ENCODE measurements at places on chromosomes 7 and 10. TPM values are rescaled to one million over a fixed set of nuclear protein-coding genes. Genes with fewer than 3 reads are reported as not detected.

Gene PPP1R3C
- total RNA-seq, result 3.1 TPM

Gene GHRHR
- not detected for total RNA-seq

Gene CFAP58
- total RNA-seq, result 1.8 TPM

Gene KCND2
- total RNA-seq, result not detected

Gene TAS2R5
- 0.30 TPM for total RNA-seq

Gene BBS9
- 1.2 TPM for total RNA-seq

Gene JCAD
- total RNA-seq, result 8.5 TPM

Gene OR13A1
- total RNA-seq, result not detected

Gene SMIM30
- 76.2 TPM for total RNA-seq

Gene PRPS1L1
- not detected for total RNA-seq

Gene CPXM2
- not detected for total RNA-seq

Gene CALHM3
- total RNA-seq, result not detected

Gene C10orf143
- total RNA-seq, result not detected

Gene PIP
- not detected for total RNA-seq

Gene DCLRE1C
- total RNA-seq, result 10.4 TPM

Gene IQUB
- not detected for total RNA-seq

Gene TMEM140
- 0.60 TPM for total RNA-seq

Gene PDSS1
- 42.7 TPM for total RNA-seq

Gene ASB4
- total RNA-seq, result not detected

GRCh38 chr10:30088178-30088577, 28.8 kb upstream of the JCAD start:
- DNase-seq, result no peak

DNA sequence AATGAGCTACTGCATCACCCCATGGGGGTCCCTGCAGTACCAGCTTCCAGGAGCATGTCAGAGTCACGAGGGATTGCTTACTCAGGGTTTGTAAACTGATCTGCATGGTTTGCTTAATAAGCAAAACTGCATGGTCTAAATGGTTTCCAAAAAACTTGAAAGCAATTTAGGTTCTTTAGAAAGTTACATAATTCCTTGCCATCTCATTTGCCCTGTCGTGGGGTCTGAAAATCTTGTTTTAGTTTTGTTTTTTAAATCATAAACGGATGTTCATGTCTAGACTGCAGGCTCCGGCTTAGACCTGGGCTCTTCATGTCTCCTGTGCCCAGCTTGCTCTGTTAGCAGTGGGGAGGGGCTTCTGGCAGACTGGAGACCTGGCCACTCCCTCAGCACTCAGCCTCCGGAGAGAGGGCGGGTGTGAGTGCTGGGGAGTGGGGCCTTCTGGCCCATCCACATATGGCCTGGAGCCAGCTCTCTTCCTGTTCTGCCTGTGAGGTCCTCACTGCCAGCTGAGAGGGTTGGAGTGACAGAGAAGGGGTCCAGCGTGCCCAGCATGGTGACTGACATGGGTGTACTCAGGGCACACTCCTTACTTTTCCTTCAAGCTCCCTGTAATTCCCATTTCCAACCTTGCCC, 17.5 kb downstream of the PRF1 start:
- no peak for DNase-seq

DNA sequence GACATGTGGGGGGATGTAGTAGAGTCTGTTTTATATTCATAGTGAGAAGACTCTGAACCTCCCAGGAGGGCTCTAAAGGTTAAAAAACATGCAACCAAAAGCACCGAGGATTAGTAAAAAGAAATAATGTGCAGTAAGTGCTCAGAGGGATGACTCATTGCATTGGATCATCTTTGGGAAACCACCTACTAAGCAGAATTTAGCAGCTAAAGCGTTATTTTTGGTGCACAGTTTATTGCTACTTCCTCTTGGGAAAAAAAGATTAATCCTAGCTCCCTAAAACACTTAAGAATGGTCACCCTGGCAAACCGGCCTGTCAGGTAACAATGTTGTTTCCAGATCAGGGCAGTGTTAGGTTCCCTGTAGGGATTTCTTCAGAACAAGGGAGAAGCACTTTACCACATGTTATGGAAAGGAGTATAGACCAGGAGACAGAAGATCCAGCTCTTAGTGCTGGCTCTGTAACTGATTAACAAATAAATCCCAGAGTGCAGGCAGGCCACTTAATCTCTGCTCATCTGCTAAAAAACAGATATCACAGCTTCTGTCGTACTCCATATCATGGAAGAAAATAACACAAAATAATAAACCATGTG, 44.8 kb upstream of the FAM133B start:
- peak; percentile 87 for DNase-seq

DNA sequence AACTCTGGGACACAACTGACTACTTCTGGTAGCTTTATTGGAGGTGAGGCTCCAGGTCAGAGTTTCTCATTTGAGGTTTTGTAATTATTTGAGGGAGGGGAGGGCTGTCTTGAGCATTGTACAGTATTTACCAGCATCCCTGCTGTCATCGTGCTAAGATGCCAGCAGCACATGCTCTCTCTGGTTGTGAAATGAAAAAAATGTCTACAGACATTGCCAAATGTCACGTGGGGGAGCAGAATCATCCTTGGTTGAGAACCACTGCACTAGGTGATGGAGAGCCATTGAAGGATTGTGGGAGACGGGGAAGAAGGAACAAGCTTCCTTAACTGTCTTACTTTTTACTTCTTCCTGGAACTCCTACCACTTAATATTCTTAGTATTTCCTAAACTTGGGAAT, 5.0 kb downstream of the SEPTIN7 start:
- no peak for DNase-seq

GRCh38 chr7:91690541-91691070, 189.9 kb downstream of the MTERF1 start:
- DNase-seq, result no peak

DNA sequence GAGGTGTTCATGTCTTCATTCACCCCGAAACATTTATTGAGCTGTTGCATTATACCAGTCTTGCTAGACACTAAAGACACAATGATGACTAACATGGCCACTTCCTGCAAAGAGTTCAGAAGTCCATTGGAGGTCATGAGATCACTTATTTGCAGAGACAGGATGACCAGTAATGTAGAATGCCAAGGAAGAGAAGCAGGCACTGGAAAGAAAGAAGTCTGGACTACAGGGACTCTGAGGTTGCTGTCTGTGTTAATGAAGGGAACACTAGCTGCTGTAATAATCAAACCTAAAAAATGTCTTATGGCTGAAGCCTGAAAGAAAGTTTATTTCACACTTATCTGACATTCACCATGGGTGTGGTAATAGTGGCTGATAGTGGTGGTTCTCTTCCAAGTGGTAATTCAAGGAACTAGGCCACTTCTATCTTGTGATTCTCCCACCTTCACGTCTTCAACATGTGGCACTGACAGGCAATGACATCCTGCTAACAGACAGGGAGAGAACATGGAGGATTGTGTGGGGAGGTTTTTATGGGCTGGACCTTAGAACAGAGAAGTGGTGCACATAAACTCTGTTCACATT, 89.2 kb upstream of the MKLN1 start:
- DNase-seq, result peak; percentile 87

- peak; percentile 85 for DNase-seq
Observed at GRCh38 chr7:95104739-95105138, 197.3 kb downstream of the PPP1R9A start.

GRCh38 chr7:36526863-36527548, 137.3 kb downstream of the ANLN start:
- peak; percentile 95 for DNase-seq

GRCh38 chr7:104929921-104930320, 84.1 kb upstream of the KMT2E start:
- DNase-seq, result no peak

GRCh38 chr10:58856508-58857240, 319.8 kb upstream of the PHYHIPL start:
- DNase-seq, result peak; percentile 93

DNA sequence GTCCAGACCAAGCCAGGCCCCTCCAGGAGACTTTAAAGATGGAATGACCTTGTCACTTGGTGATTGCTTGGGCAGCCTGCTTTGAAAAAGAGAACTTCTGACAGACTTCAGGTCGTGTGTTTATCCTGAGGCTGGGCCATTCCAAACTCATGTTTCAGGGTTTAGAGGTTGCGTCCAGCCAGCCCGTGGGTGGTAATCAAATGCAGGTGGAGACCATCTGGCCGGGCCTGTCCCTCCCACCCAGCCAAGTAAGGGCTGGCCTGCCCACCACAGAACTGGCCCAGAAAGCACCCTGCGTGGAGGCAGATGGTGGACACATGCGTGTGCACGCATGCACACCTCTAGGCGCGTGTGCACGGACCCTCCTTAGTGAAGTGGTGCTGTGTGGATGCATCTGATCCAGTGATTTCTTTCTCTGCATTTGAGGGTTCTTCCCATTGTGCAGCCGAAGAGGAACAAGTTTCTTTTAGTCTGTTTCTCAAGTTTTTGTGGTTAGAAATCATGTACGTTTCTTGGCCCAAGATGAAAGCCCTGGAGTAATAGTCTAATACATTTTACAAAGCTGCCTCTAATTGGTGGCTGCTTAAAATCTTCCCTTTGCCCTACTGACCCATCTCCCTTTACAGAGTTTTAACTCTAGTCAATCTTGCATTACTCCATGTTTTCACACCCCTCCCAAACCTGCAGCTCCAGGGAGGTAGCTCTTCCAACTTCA, 43.0 kb downstream of the SUFU start:
- DNase-seq, result no peak

- peak; percentile 90 for DNase-seq
Observed at GRCh38 chr7:30469303-30469702, 9.3 kb downstream of the NOD1 start.

- no peak for DNase-seq
Observed at GRCh38 chr7:96397936-96398598, 76.2 kb upstream of the SLC25A13 start.

- DNase-seq, result no peak
Observed at GRCh38 chr7:35727571-35727970, 32.6 kb upstream of the HERPUD2 start.

- DNase-seq, result no peak
Observed at GRCh38 chr10:95262763-95263518, 27.9 kb downstream of the PDLIM1 start.

- no peak for DNase-seq
Observed at GRCh38 chr7:37289367-37289766, 159.3 kb downstream of the ELMO1 start.

GRCh38 chr10:102467971-102468438, 16.7 kb upstream of the C10orf95 start:
- no peak for DNase-seq

DNA sequence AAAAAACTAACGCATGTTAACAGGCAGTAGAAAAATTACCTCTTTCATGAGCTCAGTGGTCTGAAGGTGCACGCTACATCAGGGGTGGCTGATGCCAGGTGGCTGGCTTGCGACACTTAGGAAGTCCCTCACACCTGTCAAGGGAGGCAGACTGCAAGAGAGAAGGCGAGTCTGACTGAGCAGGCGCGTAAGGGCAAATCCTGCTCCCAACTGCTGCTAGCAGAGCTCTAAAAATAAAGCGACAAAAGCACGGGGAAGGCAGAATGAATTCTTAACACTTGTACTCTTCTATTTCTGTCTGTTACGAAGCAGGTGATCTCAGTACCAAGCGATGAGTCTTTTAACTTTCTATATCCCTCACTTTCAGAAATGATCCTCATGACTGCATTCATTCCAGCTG, 33.1 kb downstream of the CACNA2D1 start:
- DNase-seq, result no peak

GRCh38 chr7:52498366-52498765, 537.1 kb upstream of the POM121L12 start:
- DNase-seq, result no peak

GRCh38 chr10:108905171-108905570, 1018.1 kb downstream of the XPNPEP1 start:
- no peak for DNase-seq

DNA sequence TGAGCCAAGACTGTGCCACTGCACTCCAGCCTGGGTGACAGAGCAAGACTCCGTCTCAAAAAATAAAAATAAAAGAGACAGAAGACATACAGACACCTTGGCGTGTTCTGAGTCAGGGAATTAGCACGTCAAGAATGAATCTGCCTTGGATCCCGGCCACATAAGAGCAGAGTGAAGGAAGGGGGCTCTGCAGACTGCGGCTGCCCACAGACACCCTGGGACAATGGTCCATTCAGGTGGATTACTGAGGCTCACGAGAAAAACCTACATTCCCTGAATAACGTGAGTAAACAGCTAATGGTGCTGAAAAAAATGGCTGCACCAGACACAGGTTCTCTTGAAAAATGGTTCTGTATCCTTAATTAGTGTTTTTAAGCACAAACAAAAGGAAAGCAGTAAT, 100.1 kb upstream of the FGFR2 start:
- DNase-seq, result peak; percentile 65

GRCh38 chr7:122844191-122844988, 41.9 kb downstream of the CADPS2 start:
- no peak for DNase-seq

DNA sequence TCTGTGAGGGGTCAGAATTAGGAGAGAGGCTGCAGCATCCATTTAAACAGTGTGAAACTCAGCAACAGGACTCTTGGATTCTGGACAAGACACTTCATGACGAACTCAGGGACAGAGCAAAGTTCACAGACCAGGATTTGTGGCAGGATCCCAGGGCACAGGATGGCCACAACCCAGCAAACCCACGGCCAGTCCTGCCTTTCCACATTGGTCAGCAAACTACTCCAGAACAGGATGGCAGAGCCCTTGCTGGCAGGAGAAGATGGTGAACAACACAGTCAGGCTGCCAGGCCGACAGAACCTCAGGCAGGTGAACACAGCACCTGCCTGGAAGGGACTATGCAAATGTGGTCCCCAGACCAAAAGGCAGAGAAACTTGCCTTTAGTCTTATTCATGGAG, 34.4 kb downstream of the VSTM4 start:
- no peak for DNase-seq

GRCh38 chr7:17408245-17408903, 109.9 kb downstream of the AHR start:
- DNase-seq, result peak; percentile 93

GRCh38 chr7:142584765-142585164, 164.5 kb upstream of the PRSS1 start:
- no peak for DNase-seq

DNA sequence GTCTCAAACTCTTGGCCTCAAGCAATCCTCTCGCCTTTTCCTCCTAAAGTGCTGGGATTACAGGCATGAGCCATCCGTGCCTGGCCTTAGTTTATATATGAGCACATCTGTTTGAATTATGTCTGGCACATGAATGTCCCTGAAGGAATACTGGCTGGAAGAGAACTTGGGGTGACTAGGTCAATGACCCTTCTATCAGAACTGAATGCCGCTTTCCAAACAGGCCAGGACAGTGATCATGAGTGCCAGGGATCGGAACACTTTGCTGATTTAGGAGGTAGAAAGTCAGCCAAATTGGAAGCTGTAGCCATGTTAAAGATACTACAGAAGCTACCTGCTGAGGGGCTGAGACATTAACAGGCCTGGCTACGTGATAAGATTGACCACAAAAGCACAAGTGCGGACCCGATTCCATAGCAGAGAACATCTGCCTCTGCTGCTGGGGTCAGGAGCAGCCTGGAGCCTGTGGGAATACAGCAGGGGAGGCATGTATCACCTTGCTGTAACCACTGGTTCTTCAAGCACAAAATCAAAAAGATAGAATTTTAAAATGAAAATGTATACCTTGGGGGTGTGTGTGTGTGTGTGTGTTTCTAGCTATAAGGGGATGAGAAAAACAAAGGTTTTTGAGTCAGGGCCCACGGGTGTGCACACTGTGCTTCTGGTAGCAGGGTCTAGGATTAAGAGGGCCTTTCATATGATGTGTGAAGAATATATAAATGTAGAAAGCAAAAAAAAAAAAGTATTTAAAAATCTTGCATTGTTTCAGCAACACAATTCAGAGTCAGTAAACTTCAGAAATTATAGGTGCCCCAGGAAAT, 293.7 kb downstream of the BBS9 start:
- no peak for DNase-seq

GRCh38 chr10:13712476-13712836, 125.7 kb downstream of the PRPF18 start:
- DNase-seq, result no peak

GRCh38 chr10:32379318-32379949, 32.5 kb upstream of the EPC1 start:
- peak; percentile 65 for DNase-seq

All from HT1080 (cell line).